Cardiac fibroblast (primary cell): ENCODE measurements at places on chromosomes 1 and 21.
A peak's percentile ranks its signal among the peaks of the same experiment; 100 is the strongest.

GRCh38 chr1:34929853-34930701 is 627 bp upstream of the DLGAP3 start:
- no peak for DNase-seq

DNA sequence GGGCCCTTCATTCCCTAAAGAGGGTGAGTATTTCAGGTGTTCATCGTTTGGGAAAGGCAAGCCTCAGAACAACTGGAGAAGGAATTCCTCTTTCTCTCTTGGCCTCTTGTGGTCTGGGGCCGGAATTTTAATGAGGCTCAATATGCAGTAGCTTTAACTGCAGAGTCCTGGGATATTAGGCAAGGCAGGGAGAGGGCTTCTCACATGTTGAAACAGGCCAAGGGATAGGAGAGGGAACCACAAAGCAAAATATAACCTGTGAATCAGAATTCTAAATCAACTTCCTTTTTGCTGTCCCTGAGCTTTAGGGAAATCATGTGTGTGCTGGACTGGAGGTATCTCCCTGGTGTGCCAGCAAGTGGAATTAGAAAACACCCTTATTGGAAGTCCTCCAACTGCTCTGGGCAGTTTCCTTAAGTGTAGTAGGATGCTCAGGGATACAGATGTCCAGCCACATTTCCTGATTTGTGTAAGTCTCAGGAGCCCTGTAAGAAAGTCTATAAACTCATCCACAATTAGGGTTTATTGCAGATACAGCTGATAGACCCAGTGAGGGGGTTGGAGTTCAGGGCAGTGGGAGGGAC is 215.8 kb upstream of the ZRANB2 start:
- DNase-seq = no peak

DNA sequence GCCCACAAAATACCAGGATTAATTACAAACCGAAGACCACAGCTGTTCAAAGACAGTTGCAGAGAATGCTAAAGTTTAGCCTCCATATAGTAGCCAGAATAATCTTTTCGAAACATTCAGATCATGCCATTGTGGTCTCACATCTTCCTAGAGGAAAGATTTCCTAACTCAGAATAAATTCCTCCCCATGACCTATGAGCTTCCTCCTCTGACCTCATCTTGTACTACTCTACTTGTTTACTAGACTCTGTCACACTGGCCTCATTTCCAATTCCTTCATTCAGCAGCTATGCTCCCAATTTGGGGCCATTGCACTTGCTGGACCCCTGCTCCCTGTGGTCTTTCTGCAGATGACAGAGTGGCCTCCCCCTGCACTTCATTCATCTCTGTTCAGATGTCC is 71.8 kb upstream of the LRRC53 start:
- peak; percentile 0 for DNase-seq

GRCh38 chr1:216045400-216045799 is 377.8 kb downstream of the USH2A start:
- peak; percentile 58 for DNase-seq

GRCh38 chr1:9085306-9085940 is 16.0 kb upstream of the SLC2A5 start:
- no peak for DNase-seq

DNA sequence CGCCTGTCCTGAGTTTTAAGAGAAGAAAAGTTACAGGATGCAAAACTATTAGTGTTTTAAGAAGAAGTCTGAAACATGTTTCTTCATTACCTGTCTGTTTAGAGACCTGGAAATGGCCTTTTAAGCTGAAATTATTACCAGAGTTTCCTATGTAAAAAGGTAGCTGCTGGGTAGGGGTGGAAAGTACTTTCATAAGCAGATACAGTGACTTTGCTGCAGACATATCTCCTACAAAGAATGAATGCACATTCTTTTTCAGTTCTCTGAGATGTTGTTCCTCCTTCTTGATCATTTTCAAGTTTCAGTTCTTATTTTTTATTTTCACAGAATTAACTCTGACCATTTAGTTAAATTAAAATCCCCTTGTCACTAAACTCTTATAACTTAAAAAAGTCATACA is 1329.6 kb downstream of the KCNT2 start:
- DNase-seq = no peak

DNA sequence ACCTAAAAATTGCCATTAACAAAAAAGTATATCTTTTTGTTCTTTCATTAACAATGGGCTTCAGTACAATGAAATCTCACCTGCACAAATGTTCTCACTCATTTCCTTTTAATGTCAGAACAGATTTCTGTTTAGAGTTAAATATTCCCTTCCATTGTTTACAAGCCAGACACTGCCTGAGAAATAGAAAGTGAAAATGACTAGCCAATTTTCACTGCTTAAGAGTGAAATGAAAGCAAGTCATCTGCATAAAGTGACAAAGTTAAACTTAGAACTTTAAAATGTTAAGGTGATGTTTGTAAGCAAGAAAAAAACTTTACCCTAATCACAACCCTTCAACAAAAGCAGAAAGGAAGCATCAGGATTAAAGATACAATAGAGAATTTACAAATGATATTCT is 27.5 kb downstream of the COA6 start:
- DNase-seq = peak; percentile 4

GRCh38 chr1:14903922-14904321 is 249.6 kb upstream of the TMEM51 start:
- no peak for DNase-seq

- DNase-seq = no peak
These were observed 10.7 kb upstream of the SLAMF8 start for GRCh38 chr1:159815926-159816325.

- no peak for DNase-seq
These were observed 227.1 kb downstream of the TOMM20 start for GRCh38 chr1:234901491-234902049.

- no peak for DNase-seq
These were observed 28.6 kb upstream of the LRRC3 start for GRCh38 chr21:44426663-44427191.

DNA sequence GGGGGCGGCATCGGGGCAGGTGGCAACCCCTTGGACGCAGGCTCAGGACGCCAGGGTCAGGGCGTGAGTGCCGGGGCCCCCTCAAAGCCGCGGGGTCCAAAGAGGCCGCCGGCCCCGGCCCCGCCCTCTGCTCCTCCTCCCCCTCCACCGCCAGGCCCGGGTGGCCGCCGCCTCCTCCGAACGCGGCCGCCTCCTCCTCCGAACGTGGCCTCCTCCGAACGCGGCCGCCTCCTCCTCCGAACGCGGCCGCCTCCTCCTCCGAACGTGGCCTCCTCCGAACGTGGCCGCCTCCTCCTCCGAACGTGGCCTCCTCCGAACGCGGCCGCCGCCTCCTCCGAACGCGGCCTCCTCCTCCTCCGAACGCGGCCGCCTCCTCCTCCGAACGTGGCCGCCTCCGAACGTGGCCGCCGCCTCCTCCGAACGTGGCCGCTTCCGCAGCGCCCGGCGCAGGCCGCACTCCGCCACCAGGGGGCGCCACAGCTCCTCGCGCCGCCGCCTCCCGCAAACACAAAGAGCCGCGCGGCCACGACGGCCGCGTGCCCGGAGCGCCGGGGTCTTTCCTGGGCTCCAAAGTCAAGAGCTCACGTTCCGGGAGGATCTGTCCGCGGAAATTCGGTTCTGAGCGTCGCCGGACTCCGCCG is 19.3 kb upstream of the SAMD11 start:
- peak; percentile 82 for DNase-seq

GRCh38 chr1:54405898-54406293 is 298 bp downstream of the SSBP3 start:
- DNase-seq = no peak

- DNase-seq = no peak
These were observed 207.4 kb downstream of the PDE4B start for GRCh38 chr1:66000033-66000637.

GRCh38 chr1:88052167-88052566 is 631.9 kb upstream of the PKN2 start:
- no peak for DNase-seq

DNA sequence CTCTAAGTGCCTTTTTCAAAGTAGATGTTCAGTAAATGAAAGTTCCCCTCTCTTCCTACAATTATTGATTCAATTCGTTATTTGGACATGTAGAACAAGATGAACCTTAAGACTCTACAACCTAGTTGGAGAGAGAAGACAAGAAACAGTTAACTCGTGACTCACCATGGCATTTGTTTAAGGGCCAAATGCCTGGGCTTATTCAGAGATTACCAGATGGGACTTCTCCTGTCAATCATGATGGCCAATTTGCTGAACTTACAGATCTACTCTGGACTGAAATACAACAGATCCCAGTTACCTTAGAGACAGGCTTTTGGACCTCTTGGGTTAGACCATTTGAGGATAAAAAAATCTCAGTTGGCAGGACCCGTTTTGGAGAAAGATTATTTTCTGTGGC is 93.5 kb downstream of the C1orf94 start:
- DNase-seq = no peak

DNA sequence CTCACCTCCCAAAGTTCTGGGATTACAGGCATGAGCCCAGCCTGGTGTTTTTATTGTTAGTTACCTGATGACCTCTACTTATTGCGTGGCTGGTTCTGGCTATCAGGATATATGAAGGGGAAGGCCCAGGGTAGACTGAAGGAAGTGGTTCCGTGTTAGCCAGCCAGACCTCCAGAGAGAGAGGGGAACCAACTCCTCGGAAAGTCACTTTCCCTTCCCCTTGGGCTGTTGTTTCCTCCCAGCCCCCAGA is 2.5 kb upstream of the RCSD1 start:
- DNase-seq = no peak

GRCh38 chr21:17612023-17612564 is 607 bp downstream of the BTG3 start:
- peak; percentile 75 for DNase-seq

DNA sequence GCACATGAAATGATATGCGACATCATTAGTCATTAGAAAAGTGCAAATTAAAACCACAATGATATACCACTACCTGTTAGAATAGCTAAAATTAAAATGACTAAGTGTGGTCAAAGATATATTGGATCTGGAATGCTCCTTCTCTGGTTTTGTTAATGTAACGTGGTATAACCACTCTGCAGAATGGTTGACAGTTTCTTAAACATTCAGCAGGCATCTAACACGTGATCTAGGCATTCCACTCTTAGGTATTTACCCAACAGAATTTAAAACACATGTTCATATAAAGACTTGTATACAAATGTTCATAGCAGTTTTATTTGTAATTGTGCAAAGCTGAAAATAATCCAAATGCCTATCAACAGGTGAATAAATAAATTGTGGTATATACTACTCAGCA is 165.0 kb upstream of the PLXNA2 start:
- no peak for DNase-seq

- DNase-seq = no peak
These were observed 83.8 kb downstream of the PLXNA2 start for GRCh38 chr1:208160259-208160819.

DNA sequence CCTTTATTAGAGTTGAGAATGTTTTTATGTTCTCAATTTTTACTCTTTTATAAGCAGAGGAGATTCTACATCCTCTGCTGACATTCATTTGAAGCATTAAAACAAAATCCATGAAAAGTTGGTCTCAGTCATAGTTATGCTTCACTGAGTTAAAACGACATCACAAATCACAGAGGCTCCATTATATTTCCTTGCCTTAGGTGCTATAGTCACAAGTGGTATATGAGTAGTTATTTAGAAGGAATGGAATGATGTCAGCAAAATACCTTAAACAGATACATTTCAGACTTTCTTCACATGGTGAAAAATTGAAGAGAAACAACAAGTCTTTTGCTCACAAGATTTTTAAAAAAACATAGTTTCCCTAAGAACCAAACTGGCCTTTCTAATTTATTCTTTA is 11.7 kb upstream of the METTL13 start:
- DNase-seq = no peak

GRCh38 chr21:45918835-45919447 is 62.6 kb upstream of the COL6A1 start:
- DNase-seq = no peak

DNA sequence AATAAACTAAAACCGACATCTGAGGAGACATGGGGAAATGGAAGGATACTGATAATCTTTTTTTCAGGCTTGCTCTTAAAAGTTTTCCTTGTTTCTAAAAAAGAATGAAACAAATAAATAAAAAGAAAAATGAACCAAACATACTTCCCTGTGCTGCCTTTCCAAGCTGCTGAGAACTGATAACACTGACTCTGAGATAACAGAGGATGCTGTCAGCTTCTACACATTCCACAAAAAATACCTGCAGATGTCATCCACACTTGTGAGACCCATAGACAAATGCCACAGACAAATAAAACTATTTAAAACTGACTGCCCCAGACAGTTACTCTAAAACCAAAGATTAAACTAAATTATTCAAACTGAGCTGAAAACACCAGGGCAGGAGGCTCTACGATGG is 12.0 kb upstream of the OR6K3 start:
- DNase-seq = no peak

- no peak for DNase-seq
These were observed 743.2 kb upstream of the RGS18 start for GRCh38 chr1:191414981-191415640.
